Fibroblast of the aortic adventitia (primary cell): ENCODE measurements at places on chromosomes 1 and 21. TPM values are rescaled to one million over a fixed set of nuclear protein-coding genes. Genes with fewer than 3 reads are reported as not detected.

MPL gene
- total RNA-seq, result not detected in 2 replicates

HOOK1 gene
- total RNA-seq, result under 0.01 TPM in 1 of 2 replicates, not detected in the other

CD84 gene
- not detected in 2 replicates for total RNA-seq

TPM3 gene
- 427 and 649 TPM in 2 replicates for total RNA-seq

CORT gene
- 0.36 TPM in 1 of 2 replicates, not detected in the other for total RNA-seq

UBIAD1 gene
- total RNA-seq, result 2.6 and 11.7 TPM in 2 replicates

FCRLA gene
- 0.90 TPM in 1 of 2 replicates, not detected in the other for total RNA-seq

SEC16B gene
- 1.6 and 4.8 TPM in 2 replicates for total RNA-seq

PTCH2 gene
- 0.36 and 0.57 TPM in 2 replicates for total RNA-seq

ADAMTS4 gene
- total RNA-seq, result 1.1 and 3.1 TPM in 2 replicates
